AG04450 (cell line): ENCODE measurements at places on chromosomes 6 and 20.

GRCh38 chr6:132483779-132484679, 28.9 kb downstream of the STX7 start:
- peak; percentile 37 for DNase-seq

DNA sequence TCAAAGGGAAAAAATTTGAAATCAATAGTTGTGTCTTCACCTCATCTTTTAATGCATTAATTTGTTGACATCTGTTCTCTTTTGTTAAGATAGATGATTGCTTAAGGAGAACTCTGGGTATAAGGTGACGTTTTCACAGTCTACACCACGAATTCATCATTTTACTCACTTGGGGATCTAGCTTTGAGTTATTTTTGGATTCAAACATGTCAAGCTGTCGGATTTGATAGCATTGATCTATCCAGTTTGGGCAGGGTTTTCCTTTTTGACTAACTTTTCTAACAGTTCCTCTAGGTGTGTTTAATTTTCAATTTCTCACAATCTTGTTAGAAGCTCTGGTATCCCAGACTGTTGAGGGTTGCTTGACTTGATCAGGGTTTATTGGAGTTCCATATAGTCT, 49.6 kb downstream of the HECA start:
- no peak for DNase-seq

GRCh38 chr6:147453361-147453760, 55.1 kb upstream of the SAMD5 start:
- no peak for DNase-seq

DNA sequence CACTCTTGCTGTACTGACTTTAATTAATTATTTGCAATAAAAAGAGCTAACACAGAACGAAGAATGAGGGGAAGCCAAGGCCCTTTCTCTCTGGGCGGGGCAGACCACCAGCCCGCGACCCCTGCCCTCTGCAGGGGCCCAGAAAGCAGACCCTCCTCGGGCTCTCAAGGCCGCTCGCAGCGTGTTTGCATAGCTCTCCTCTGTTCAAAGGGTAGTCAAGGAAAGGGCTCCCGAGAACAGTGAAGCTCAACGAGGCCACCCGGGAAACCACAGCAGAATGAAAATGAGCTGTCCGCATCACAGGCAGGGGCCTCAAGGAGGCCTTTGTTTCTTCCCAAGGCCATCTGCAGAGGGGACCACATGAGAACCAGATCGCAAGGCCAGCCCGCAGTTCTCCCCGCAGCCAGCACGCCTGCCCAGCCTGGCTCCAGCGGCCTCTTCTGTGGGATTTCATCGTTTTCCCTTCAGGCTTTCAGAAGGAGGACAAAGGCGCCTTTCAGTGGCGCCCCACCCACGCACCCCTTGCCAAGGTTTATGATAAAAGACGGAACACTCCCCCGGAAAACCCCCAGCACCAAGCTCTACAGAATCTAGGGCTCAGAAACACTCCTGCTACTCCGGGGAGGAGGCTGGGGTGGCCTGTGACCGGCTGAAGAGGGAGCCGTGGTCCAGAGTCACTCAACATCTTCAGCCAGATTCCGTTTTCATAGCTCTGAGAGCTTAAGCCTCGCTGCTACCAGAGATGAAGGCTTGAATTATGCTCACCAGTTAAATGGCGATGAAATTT, 25.3 kb downstream of the ACSS1 start:
- no peak for DNase-seq

DNA sequence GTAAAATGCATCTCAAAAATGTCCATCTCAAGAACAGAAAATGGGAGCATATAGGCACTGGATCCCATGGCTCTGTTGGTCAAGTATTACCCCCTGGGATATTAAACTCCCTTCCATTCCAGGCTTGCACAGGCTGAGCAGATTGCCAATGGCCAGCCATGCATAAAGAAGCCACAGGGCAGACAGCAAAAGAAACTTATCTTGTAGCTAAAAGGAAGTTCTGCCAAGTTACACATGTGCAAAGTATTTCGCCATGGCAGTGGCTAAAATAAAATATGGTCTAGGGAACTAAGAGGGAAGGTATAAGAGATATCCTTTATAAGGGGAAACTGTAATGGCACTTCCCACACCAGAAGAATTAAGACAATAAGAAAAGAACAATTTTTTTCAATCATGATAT, 415.6 kb upstream of the BTBD3 start:
- DNase-seq, result no peak

DNA sequence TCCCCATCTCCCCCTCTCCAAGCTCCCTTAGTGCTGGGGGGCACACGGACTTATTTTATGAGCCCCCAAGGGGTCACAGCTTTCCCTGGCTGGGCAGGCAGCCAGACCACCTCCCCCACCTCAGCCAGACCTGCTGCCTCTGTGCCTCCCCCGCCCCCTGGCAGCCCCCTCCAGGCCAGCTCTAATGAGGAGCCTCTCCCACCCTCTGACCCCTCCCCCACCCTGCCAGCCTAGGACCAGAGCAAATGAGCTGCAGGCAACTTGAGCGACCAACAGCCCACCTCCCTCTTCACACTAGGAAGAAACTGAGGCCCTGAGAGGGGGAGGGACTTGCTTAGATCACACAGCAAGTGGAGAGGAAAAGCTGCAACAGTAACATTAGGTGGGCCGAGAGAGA, 1.9 kb downstream of the GDF5 start:
- DNase-seq, result no peak

DNA sequence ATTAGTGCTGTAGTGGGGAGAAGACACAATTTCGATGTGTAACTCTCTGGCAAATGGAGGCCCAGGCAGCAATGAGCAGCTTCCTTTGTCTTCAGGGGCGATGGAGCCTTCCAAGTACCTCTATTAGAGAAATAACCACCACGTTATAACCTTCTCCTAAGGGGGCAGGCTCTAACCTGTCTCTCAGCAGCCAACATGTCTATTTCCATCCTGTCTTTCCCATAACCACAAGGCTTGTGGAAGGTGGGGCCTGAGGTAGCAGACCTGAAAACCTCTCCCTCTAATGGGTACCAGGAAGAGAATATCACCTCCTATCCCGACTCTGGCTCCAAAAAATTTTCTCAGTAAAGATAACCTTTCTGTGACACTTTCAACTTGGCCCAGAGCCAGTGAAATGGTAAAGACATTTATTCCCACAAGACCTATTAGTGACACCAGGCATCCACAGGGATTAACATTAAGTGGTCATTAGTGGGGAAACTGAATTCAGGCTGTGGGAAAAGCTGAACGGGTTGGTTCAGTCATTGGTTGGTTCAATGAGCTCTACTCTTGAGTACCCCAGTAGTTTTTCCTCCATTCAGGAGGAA, 4.0 kb downstream of the PEX6 start:
- DNase-seq, result no peak

GRCh38 chr6:45569210-45569945, 191.6 kb upstream of the SUPT3H start:
- DNase-seq, result no peak

GRCh38 chr20:10225439-10226060, 6.9 kb downstream of the SNAP25 start:
- DNase-seq, result no peak

DNA sequence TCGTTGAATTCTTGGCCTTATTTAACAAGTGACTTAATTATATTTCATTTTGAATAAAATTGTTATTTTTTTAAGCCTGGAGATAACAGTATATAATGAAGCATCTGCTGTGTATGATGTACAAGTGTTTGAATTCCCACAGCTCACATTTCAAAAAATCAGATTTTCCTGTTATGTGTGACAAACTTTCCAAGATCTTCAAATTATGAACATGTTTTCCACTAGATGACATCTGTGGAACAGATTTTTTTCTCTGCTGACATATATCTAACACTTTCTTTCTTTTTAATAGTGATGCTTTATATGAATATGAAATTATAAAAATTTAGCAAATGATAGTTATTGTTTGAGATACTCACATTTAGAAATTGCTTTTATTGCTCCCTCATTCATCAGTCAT, 482.8 kb downstream of the LMBRD1 start:
- no peak for DNase-seq
